ENCODE measurements at places on chromosomes 11 and 22.

DNA sequence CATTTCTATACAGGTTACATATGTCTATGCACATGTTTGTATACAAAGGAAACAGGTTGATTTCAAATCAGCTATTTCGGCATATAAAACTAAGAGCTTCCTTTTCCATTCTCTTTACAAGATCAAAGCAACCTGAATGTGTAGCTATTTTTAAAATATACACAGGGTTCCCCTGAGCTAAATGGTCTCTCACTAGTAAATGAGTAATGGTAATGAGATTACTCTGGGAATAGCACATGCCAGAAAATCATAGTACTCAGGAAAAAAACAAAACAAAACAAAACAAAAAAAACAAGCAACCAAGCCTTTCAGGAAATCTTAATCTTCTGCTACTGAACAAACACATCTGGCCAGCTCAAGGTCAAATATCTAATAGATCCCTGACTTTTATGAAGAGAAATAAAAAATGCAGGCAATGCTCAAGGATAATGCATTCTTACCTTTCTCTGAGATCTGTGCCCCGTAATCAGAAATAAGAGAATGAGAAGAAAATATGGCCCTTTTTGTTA is 156.6 kb upstream of the POU2AF2 start:
- no peak for DNase-seq

- DNase-seq, result peak; percentile 18
Observed at GRCh38 chr11:107858217-107859070, at the start of gene SLC35F2. TSS of gene SLC35F2 (minus strand) at chr11:107858787. CDS start at chr11:107858767, 20 bp downstream.

DNA sequence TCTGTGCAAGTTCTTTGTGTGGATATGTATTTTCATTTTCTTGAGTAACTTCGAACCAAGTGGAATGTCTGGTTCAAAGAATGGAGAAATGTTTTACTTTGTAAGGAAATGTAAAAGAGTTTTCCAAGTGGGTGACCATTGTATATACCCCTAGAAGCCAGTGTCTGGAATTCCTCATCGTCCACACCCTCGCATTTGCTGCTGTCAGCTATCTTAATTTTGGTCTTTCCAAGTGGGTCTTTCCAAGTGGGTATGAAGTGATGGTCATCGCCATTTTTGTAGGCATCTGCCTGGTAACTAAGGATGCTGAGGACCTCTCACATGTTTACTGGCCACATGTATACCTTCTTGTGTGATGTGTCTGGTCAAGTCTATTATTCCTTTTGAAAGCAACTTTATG is 547.5 kb downstream of the TBC1D22A start:
- DNase-seq, result no peak

- no peak for DNase-seq
Observed at GRCh38 chr11:16984229-16984628, 30.0 kb downstream of the PLEKHA7 start.

DNA sequence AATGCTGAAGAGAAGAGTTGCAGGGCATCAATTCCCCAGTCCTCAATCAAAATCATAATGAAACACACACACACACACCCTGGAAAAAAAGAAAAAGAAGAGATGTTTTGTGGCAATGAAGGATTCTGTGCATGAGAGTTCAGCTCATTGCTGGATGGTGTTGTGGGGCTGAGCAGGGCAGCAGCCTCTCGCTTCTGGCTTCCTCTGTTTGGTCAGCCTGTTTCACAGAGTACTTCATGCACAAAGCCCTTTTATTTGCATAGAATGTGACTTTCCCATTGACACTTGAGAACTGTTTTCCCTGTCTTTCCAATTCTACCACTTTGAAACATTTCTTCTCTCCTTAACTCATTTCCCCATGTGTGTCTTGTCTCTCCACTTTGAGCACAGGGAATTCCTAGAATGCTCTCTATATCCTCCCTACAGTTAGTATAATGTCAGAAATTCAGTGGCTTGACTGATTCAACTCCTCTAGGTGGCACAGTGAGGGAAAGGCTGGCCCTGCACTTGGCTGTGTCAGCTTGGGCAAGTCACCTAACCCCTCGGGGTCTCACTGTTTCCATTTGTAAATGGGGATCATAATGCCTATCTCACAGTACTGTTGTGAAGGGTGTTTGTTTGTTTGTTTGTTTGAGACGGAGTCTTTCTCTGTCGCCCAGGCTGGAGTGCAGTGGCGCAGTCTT is 25.4 kb upstream of the BSX start:
- DNase-seq, result no peak

- no peak for DNase-seq
Observed at GRCh38 chr11:85619499-85619898, 7.6 kb downstream of the DLG2 start.

GRCh38 chr11:34502949-34503348 is 10.6 kb downstream of the ELF5 start:
- no peak for DNase-seq

- no peak for DNase-seq
Observed at GRCh38 chr22:38700270-38700788, 414 bp downstream of the JOSD1 start.

DNA sequence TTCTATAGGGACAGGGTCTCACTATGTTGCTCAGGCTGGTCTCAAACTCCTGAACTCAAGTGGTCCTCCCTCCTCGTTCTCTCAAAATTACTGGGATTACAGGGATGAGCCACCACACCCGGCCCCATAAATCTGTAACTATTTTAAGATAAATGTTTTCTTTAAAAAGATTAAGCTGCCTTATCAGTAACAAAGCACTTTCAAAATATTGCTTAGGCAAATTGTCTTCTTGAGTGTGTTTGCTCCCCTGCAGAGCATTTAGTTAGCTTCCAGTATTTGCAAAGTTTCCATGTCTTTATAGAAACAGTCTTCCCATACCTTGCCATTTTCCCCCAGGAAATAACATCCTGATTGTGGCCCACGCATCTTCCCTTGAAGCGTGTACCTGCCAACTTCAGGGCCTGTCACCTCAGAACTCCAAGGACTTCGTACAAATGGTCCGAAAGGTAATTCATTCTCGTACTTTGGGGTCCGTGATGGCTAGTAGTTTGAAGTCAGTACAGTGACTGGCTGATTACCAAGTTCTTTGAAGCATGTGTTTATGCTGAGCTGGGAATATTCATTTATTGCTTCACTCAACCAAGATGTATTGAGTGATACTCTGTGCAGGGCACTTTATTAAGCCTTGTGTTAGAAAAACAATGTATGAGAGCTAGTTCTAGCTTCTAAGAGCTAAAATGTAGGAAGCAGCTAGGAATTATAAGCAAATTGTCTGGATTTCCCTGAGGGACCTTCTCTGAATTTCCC is 30.4 kb upstream of the CRTAM start:
- no peak for DNase-seq

DNA sequence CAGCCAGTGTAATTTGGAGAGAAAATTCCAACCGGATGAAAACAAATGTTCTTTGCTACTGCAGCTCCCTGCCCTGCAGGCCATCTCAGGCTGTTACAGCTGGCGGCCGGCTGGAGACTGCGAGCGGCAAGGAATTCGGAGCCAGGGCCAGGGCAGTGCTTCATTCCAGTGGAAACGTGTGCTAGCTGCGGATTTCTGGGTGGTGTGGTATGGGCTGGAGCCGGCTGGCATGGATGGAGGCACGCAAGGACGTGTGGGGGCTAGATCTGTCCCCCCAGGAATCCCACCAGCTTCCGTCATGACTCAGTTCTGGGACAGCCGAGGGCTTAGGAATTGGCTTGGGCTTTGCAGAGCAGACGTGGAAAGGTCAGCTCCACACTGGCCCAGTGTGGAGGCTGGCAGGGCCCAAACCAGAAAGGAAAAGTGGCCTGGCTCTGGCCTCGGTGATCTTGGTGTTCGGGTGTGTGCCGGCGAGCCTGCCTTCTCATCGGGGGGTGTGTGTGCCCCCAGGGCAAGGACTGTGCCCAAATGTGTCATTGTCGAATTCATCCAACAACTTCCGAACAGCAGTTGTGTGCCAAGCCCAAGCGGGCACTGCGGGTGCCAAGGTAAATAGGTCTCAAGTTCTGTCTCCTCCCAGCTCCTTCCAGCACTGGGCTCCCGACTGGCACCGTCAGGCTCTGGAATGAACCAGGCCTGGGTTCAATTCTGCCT is 48.1 kb upstream of the SHISAL1 start:
- DNase-seq, result no peak

DNA sequence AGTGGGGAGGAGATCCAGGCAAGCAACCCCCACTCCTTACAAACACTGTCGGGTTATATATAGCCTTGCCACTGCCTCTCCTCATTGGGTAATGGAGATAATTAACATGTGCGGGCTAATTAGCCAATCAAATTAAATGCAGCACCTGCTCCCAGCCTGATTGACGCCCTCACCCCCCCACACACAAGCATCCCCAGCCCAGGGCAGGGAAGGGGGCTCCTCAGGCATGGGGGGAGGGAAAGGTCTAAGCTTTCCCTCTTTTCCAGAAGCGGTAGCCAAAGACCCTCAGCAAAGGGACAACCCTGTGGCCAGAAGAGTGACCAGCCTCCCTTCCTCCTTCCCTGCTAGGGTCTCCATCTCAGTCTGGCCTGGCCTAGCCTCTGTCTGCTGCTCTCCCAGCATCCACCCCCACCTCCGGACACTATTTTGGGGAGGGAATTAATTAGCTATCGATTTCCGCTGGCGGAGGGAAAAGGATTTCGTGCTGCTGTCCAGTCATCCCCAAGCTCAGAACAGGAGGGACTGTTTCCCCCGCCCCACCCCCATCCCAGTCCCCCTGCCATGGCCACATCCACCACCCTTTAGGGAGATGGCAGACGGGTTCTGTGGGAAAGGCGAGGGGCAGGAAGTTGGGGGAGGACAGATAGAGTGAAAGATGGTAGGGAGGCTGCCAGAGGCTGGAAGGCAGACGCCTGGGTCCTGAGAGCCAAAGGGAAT is 7.1 kb downstream of the NRXN2 start:
- DNase-seq, result no peak

- DNase-seq, result no peak
Observed at GRCh38 chr11:28526406-28526751, 418.2 kb downstream of the METTL15 start.

- DNase-seq, result no peak
Observed at GRCh38 chr22:20671409-20672081, 102.4 kb upstream of the SERPIND1 start.

GRCh38 chr11:73445980-73446379 is 69.8 kb downstream of the RELT start:
- DNase-seq, result no peak

- DNase-seq, result no peak
Observed at GRCh38 chr11:70352601-70353000, 45.7 kb upstream of the CTTN start.

- no peak for DNase-seq
Observed at GRCh38 chr11:73001615-73002014, 140.5 kb downstream of the FCHSD2 start.

GRCh38 chr22:41499624-41500280 is 30.8 kb downstream of the ACO2 start:
- DNase-seq, result no peak

- DNase-seq, result no peak
Observed at GRCh38 chr11:101296896-101297295, 167.3 kb upstream of the PGR start.

- DNase-seq, result no peak
Observed at GRCh38 chr11:79237703-79238102, 203.1 kb downstream of the TENM4 start.

DNA sequence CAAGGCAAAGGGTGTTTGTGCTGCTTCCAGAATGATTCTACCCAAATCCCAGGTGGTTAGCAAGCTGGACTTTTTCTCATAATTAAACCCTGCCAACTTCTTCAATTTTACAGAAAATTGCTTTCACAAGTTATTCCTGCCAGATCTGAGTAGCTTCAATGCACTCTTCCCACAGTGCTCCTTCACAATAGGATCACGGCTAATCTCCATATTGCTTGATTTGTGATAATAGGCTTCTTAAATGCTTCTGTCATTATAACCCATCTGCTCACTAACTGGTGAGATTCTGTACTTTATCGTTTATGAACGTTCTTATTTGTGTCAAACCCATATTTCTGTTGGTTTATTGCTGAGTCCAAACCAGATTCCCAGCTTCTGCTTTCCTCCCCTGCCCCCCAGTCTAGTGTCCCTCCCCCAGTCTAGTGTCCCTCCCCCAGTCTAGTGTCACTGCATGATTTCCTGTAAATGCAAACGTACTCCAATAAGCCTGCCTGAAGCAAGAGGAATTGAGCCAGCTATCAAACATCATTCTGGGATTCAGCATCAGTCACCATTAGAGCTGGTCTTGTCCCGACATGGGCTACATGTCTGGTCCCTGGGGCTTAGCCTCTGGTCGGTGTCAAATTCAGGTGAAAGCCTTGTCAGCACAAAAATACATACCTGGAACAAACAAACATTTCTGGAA is 14.0 kb downstream of the MMP3 start:
- DNase-seq, result no peak

DNA sequence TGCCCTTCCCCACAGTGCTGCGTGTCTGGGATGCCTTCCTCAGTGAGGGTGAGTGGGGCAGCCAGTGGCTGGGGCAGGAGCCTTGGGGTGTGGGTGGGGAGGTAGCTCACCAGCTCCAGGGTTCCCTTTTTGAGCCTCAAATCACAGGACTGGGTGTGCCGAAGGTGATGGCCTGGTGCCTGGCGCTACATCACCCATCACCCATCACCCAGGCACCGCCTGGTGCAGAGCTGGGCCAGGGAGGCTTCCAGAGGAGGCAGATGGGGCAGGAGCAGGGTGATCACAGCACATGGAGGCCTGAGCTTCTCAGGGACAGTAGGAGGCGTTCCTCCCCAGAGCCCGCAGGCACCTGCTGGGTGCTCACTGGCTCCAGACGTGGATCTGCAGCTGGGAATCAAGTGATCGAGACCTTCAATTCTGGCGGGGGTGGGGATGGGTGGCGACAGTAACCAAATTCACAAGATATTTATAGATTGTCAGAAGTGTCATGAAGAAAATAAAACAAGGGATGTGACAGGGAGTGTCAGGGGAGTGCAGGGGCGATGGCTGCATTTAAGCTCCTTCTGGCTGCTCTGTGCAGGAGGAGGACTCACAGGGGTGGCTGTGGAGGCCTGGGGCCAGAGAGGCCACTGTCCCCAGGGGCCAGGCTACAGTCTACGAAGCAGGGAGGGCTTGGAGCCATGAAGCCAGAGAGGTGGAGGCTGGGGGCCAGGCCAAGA is 3.2 kb downstream of the TBC1D10C start:
- no peak for DNase-seq

- DNase-seq, result no peak
Observed at GRCh38 chr11:108018708-108019107, 10.0 kb downstream of the CUL5 start.

DNA sequence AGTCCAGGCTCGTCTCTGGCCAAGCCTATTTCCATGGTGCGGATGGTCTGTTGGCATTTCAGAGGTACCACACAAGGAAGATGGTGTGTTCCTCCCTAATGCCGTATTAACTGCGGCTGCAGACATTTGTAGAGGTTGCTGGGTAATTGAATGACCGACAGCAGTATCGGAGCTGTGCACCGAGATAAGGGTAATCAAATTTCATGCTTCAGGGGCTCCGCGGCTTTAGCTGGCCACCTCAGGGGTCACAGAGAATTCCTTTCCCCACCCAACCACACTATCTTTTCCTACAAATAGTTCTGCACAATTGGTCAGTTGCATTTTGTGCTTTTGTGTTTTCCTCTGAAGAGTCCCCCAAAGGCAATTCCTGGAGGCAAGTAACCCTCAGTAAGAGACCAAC is 297.4 kb downstream of the OPCML start:
- DNase-seq, result no peak

GRCh38 chr11:86209806-86210657 is 34.5 kb upstream of the EED start:
- no peak for DNase-seq

Measured in stimulated activated CD4-positive, alpha-beta T cell treated with anti-CD3 and anti-CD28 coated beads, Interleukin-1b, Interleukin-23, amount 100 ng/mL, for 1 hour (primary cell).